Effector CD4-positive, alpha-beta T cell (primary cell): ENCODE measurements at places on chromosomes 2 and 18.
A peak's percentile ranks its signal among the peaks of the same experiment; 100 is the strongest.

- no peak for DNase-seq
Measured at GRCh38 chr2:113709022-113709421, 47.4 kb downstream of the SLC35F5 start.

DNA sequence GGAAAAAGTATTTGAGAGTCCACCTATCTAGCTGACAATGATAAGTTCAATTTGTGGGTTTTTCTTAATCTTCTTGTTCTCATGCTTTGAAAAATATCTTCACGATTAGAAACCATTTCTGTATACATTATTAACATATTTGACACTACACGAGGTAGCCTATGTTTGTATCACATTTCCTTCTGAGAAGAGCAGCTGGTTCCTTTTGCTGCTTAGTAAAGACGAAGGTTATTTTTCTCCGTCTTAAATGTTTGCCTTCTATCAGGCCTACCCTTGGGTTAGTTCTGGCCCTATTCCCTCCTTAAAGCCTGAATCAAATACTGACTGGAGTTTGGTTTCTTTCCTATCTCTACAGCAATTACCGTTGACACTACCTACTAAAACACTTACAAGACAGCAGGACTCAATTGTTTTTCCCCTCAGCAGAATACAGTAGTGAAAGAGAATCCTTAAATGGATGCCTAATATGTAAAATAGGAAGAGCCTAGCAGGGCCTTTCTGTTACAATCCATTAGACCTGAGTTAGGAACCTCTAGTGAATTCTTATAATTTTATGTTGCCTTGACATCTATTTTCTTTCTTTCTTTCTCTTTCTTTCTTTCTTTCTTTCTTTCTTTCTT is 790.4 kb downstream of the EPHA4 start:
- no peak for DNase-seq

GRCh38 chr2:180876506-180876905 is 103.9 kb upstream of the UBE2E3 start:
- no peak for DNase-seq

GRCh38 chr2:46780801-46781445 is 134.7 kb downstream of the MCFD2 start:
- DNase-seq, result no peak

DNA sequence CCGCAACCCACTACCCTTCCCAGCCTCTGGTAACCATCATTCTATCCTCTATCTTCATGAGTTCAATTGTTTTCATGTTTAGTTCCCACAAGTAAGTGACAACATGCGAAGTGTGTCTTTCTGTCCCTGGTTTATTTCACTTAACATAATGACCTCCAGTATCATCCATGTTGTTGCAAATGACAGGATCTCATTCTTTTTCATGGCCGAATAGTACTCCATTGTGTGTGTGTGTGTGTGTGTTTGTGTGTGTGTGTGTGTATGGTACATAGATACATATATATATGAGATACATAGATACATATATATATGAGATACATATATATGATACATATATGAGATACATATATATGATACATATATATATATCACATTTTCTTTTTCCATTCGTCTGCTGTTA is 196.3 kb upstream of the STK17B start:
- DNase-seq, result no peak

- no peak for DNase-seq
Measured at GRCh38 chr2:52369178-52369577, 1337.2 kb upstream of the NRXN1 start.

- DNase-seq, result no peak
Measured at GRCh38 chr18:8124232-8125146, 484.7 kb upstream of the RAB12 start.

DNA sequence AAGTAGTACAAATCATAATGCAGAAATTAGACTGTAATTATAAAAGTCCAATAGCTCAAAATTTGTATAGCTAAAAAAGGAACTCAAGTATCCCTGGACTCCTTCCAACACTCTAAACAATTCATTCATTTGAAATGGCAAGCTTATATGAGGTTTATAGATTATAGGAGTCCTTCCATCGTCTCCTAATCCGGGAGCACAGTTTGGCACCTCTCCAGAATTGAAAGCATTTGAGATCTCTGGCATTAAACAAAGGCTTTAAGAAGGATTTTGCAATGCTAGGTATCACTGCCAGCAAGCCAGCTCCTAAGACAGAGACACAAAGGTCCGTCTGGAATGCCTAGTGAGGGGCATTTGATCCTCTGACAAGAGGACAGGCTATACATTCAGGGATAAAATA is 90.9 kb downstream of the ACVR1 start:
- DNase-seq, result no peak

- no peak for DNase-seq
Measured at GRCh38 chr2:171924170-171924942, 2.1 kb downstream of the HAT1 start.

GRCh38 chr18:34594266-34594665 is 115.8 kb upstream of the DTNA start:
- no peak for DNase-seq

- no peak for DNase-seq
Measured at GRCh38 chr2:19358242-19359020, at the start of gene OSR1. OSR1 (minus strand) TSS chr2:19358623; CDS start chr2:19353805, 4,818 bp downstream.

GRCh38 chr2:132670496-132671150 is 618 bp upstream of the LYPD1 start:
- no peak for DNase-seq

DNA sequence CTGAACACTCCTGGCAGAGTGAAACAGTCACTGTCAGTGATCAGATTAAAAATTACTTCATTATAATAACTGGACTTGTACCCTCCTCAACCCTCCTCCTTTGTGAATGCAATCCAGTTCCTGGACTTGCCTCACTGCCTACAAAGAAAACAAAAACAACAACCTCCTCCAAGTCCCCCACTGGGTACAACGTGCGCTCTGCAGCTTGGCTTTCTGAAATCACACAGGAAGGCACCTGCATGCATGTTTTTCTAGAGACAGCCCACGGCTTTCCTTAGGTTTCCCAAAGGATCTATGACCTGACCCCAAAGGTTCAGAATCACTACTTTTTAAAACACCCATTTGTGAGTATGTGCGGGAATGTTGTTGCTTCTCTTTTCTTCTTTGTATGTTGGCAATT is 61.4 kb upstream of the TUBA3E start:
- no peak for DNase-seq

DNA sequence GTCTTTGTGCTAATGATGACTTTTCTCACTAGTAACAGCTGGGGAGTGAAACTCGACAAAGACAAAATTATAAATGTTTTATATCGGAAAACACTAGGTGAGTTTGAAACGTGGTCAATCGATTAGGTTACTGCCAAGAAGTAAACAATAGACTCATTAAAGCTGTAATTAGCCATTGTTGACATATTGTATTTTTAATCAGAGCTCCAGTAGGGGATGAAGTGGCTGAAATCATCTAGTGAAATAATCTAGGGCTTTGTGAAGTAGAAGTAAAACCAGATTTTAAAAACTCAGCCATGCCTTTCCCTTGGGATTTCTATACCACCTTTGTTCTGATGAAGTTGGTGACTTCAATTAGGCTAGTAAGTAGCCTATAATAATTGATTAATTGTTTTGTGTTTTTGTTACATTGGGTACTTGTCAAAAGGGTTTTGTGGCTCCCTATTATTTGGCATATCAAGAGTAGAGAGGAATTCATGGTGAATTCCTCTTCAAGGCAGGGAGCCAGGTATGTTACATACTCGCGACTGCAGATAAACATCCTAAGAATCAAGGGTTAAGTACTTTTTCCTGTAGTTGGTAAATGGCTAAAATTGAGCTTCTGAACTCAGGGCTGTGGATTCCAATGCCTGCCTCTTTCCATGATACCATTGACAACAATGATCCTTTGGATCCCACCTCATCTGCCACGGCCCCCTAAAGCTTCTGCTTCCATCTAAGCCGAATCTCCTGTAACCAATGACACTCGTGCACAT is 31.6 kb downstream of the RAB27B start:
- no peak for DNase-seq

DNA sequence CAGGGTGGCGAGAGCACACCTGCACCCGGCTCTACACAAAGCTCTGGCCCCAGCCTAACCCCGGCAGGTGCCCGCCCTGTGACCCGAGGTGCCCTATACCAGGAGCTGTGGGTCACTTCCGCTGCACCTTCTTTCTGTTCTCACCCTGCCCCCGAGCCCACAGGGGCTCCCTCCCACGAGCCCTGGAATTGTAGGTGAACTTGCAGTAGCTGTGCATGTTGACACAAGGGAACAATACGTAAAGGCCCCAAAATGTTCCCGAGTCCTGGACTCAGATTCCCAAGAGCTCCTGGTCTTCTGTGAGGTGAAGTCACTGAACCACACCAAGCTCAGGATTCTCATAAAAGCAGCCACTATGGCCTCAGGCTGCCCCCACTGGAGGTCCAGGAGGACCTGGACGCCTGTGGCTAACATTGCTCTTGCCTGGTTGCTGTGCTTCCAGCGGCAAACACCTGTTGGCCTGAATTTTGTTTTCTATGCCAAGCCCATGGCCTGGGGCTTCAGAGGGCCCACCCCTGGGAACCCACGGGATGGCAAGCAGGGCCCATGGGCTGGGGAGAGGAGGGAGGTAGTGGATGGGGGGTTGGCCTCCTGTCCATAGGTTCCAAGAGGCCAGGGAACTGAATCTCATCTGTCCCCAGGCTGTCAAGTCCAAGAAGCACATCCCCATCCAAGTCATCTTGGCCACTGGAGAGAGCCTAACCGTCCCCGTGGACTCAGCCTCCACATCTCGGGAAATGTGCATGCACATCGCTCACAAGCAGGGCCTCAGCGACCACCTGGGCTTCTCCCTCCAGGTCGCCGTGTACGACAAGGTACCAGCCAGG is 23.2 kb upstream of the GPR17 start:
- no peak for DNase-seq

- DNase-seq, result no peak
Measured at GRCh38 chr18:36772241-36772723, 56.5 kb downstream of the TPGS2 start.

DNA sequence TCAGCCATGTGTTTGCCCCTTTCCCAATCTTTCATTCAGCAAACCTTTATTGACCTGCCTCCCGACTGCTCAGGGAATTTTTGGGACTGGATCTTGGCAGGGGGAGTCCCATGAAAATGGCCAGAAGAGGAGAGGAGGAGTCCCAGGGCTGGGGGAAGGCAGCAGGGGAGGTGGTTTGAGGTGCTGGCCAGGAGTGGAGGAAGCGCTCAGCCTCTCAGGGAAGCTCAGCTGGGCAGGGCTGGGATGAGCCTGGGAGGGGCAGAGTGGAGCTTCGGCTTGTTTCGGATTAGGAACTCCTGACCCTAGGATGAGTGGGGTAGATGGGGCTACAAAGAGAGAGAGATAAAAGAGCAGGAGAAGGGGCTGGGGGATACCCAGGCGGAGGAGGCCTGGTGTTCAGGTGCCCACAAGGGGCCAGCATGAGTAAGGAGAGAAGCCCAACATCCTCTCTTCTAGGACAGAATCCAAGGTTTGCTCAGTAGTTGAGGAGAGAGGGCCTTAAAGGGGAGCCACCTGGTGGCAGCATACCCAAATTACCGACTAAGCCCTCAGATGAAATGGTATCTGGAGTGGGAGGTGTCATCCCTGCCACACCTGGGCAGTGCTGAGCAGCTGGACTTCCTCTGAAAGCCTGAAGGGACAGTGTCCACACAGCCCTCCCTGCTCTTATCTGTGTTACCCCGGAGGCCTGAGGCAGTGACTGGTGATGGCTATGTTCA is 91.1 kb downstream of the INHBB start:
- no peak for DNase-seq

DNA sequence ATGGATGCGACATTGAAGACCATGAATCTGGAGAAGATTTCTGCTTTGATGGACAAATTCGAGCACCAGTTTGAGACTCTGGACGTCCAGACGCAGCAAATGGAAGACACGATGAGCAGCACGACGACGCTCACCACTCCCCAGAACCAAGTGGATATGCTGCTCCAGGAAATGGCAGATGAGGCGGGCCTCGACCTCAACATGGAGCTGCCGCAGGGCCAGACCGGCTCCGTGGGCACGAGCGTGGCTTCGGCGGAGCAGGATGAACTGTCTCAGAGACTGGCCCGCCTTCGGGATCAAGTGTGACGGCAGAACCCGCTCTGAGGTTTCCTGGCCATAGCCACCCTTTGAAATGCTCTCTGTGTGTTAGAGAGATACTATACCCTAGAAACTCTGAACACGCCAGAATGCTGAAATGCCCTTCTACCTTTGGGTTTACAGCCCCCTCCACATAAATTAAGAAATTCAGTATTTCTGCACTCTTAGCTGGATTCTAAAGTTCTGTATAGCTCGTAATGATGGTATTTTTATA is 659 bp downstream of the CHMP1B start:
- peak; percentile 41 for DNase-seq

DNA sequence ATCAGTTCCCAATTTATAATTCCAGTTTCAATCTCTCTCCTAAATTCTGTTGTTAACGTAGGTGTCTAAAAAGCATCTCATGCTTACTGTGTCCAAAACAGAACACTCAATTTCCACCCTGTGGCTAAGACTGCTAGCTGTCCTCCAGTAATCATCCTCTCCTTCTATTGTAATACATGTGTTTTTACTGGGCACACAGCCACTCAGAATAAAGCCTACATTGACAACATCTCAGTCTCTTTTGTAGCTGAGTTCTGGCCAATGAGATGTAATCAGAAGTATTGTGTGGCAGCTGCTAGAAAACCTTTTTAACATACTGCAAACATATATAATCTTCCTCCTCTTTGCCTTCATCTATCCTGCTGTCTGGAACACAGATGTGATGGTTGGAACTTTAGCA is 29.4 kb upstream of the TSPYL6 start:
- DNase-seq, result no peak

- DNase-seq, result no peak
Measured at GRCh38 chr2:74984947-74985637, 26.6 kb downstream of the POLE4 start.

DNA sequence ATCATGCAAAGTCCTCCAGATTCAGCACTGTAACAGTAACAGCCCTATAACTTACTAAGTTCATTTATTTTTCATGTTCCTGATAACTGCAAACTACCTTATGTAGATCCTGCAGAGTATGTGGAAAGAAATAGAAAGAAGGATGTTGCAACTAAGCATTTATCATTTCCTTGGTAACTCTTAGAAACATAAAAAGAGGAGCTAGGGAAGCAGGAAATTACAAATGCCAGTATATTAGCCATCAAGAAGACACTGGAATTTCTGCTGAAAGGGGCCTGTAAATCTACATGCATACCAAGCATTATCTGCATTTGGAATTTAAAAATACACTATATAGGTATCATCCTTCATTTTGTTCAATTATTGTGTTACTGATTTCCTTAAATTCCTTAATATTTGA is 66.8 kb downstream of the PDE11A start:
- no peak for DNase-seq

DNA sequence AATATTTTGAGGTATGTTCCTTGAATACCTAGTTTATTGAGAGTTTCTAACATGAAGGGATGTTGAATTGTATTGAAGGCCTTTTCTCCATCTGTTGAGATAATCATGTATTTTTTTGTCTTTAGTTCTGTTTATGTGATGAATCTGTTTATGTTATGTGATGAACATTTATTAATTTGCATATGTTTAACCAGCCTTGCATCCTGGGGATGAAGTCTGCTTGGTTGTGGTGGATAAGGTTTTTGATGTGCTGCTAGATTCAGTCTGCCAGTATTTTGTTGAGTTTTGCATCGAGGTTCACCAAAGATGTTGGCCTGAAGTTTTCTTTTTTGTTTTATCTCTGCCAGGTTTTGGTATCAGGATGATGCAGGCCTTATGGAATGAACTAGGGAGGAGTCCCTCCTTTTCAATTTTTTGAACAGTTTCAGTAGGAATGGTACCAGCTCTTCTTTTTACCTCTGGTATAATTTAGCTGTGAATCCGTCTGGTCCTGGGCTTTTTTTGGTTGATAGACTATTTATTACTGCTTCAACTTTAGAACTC is 71.9 kb downstream of the EPC2 start:
- no peak for DNase-seq
